ENCODE measurements at places on chromosomes 4 and X. TPM values are rescaled to one million over a fixed set of nuclear protein-coding genes. Genes with fewer than 3 reads are reported as not detected.

GRCh38 chr4:152052451-152053057, 291.7 kb upstream of the GATB start:
- no peaks in the 10 kb centered on the region for H3K36me3 ChIP-seq
- no peaks in the 10 kb centered on the region for H3K4me1 ChIP-seq
- no peak for DNase-seq
- H3K4me3 ChIP-seq, result no peak overlapping the region
- no peak overlapping the region for H3K27ac ChIP-seq

GRCh38 chrX:2313864-2314640, 186.7 kb downstream of the DHRSX start:
- no peak for DNase-seq
- H3K4me1 ChIP-seq, result no peaks in the 10 kb centered on the region
- no peak overlapping the region for H3K4me3 ChIP-seq
- H3K36me3 ChIP-seq, result no peaks in the 10 kb centered on the region
- H3K27me3 ChIP-seq, result no peaks in the 10 kb centered on the region

DNA sequence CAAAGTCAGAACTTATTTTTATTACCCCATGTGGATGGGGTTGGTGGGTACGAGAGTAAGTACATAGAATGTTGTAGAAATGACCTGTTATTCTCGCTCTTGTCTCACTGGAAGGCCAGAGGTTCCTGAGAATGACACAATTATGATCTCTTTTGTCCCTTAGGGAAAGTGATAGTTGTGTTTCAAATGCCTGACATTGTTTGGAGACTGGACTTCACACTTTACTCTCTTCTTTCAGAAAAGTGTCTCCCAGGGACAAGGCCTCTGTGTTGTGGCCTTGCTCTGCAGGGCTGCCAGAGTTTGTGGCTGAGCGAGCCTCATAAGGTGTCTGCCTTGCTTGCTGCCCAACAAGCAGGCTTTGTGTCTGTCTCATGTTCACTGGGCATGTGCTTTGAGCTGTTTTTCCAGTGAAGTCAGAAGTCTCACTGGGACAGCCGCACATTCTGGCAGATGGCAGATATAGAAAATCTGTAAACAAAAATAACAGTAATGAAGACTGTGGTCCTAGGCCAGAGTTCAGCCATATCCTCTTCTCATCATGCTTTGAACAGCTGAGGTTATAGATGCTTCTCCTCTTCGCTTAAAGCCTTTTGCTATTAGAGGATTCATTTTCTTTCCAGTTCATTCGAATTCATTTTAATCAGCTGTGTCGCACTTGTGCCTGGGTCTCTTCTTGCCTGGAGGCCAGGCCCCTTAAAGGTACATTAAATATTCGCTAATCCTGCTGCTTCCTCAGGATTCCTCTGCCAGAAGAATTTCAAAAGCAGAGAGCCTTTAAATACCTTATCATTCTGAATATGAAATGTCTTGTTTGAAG, 14.4 kb downstream of the PPEF1 start:
- peaks cover 16% of the 10 kb centered on the region for H3K27me3 ChIP-seq
- no peak overlapping the region for H3K27ac ChIP-seq
- no peaks in the 10 kb centered on the region for H3K4me1 ChIP-seq
- no peak for DNase-seq

DUX4 gene
- total RNA-seq, result not detected

DNA sequence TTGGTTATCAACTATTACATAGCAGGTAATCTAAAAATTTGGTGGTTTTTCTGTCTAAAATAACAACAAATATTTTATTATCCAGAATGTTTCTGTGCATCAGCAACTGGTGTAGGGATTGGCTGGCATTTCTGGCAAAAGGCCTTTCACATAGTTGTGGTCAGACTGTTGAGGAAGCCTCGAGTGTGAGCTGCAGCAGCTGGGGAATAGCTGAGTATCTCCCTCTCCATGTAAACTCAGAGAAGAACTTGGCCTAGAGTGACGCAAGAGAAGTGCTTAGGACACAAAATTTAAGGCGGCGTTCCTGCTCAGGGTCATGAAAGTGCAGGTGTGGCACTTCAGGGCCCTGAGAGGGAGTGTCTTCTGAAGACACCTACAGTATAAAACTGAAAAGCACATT, 558.9 kb downstream of the SPOCK3 start:
- no peaks in the 10 kb centered on the region for H3K36me3 ChIP-seq
- DNase-seq, result no peak
- no peaks in the 10 kb centered on the region for H3K4me1 ChIP-seq
- no peaks in the 10 kb centered on the region for H3K27me3 ChIP-seq

NAA11 gene
- not detected for total RNA-seq

DNA sequence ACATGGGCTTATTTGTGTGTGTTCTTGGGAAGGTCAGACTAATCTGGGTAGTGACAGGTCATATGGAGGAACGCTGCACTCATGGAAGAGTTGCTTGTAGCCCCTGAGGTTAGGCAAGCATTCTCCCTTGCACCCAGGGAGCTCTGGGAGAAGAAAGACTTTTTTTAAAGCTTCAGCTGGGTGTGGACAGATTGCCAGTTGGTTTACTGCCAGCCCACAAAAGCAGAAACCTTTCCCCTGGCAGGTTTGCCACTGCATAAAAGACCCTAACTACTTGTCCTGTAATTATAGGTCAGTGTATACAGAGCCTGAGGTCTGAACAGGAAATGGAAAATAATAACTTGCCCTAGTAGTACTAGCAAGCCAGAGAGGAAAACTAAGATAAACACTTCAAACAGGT, 7.4 kb upstream of the NFKB1 start:
- H3K27ac ChIP-seq, result no peak overlapping the region
- no peak for DNase-seq
- H3K36me3 ChIP-seq, result no peaks in the 10 kb centered on the region
- H3K27me3 ChIP-seq, result no peaks in the 10 kb centered on the region

CYTL1 gene
- 1.9 TPM for total RNA-seq

GRCh38 chrX:147958291-147958690, 22.8 kb upstream of the FMR1NB start:
- no peaks in the 10 kb centered on the region for H3K36me3 ChIP-seq
- H3K4me1 ChIP-seq, result no peaks in the 10 kb centered on the region
- H3K27me3 ChIP-seq, result no peaks in the 10 kb centered on the region
- H3K27ac ChIP-seq, result no peak overlapping the region
- no peak overlapping the region for H3K4me3 ChIP-seq

DNA sequence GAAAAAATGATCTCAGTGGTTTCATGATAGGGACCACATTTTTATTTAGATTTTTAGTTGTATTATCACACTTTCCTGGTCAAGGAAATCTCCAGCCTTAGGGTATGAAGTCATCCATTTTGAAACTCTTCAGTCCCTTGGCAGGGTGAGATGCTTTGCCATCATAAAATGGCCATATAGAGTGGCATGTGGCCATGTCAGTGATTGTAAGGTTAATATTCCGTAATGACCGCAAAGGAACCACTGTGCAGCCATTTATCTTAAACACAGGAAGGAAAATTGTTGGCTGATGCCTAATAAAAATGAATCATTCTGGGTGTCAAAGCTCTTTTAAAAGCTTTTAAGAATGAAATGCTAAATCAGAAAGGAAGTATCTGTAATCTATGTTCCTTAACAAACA, 35.6 kb downstream of the COMMD8 start:
- no peaks in the 10 kb centered on the region for H3K36me3 ChIP-seq
- no peaks in the 10 kb centered on the region for H3K4me1 ChIP-seq
- no peaks in the 10 kb centered on the region for H3K27me3 ChIP-seq

DNA sequence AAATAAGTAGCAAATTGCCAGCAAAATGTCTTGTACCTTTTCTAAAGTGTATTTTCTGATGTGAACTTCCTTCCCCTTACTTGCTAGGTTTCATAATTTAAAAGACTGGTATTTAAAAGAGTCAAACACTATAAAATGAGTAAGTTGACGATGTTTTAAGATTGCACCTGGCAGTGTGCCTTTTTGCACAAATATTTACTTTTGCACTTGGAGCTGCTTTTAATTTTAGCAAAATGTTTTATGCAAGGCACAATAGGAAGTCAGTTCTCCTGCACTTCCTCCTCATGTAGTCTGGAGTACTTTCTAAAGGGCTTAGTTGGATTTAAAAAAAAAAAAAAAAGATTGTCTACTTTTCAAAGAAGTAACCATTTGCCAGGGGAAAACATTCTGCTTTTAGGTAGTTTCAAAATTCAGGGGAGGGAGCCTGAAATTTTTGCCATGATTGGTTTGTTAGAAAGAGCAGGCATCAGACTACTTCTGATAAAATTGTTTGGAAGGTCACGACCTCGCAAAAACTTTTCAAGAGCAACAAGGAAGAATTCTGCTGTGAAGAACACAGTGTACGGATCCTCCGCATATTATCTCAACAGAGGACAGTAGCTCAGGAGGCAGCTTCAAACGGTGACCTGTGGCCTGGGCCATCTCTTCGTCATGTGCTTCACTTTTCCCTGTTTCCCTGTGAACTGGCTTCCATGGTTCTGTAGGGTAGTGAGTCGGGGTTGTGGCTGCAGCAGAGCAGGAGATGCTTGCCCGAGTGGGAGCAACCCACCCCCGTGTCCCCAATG, 66.1 kb downstream of the CDS1 start:
- H3K4me1 ChIP-seq, result no peaks in the 10 kb centered on the region
- no peak overlapping the region for H3K4me3 ChIP-seq
- DNase-seq, result no peak
- H3K27me3 ChIP-seq, result no peaks in the 10 kb centered on the region

GRCh38 chr4:106796876-106797275, 239.2 kb downstream of the DKK2 start:
- no peak overlapping the region for H3K4me3 ChIP-seq
- no peak for DNase-seq
- H3K27me3 ChIP-seq, result no peaks in the 10 kb centered on the region
- H3K27ac ChIP-seq, result no peak overlapping the region
- no peaks in the 10 kb centered on the region for H3K36me3 ChIP-seq

- no peak for DNase-seq
- H3K27ac ChIP-seq, result no peak overlapping the region
- no peaks in the 10 kb centered on the region for H3K27me3 ChIP-seq
- H3K4me3 ChIP-seq, result no peak overlapping the region
- H3K4me1 ChIP-seq, result no peaks in the 10 kb centered on the region
- H3K36me3 ChIP-seq, result no peaks in the 10 kb centered on the region
Measured at GRCh38 chr4:133592591-133592990, 443.5 kb downstream of the PCDH10 start.
